Activated CD4-positive, alpha-beta memory T cell treated with anti-CD3 and anti-CD28 coated beads, Interleukin-2, amount 10 ng/mL, durations not matched to agents 7 days and 5 days (primary cell): ENCODE measurements at places on chromosomes 13 and 19. TPM values are rescaled to one million over a fixed set of nuclear protein-coding genes. Genes with fewer than 3 reads are reported as not detected.

DNA sequence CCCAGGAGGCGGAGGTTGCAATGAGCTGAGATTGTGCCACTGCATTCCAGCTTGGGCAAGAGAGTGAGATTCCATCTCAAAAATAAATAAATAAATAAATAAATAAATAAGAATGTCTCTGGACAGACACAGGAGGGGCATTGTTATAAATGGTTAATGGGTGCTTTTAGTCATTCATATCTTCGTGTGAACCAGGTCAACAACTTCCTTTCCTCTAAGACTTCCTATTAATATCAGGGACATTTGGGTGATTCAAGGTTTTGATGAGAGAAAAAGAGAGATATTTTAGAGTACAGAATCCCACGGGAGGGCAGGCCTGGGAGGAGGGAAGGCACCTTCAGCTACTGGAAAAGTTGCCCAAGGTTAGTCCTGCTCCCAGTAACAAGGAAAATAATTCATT is 23.9 kb downstream of the DHRS12 start:
- no peaks in the 10 kb centered on the region for H3K36me3 ChIP-seq
- no peaks in the 10 kb centered on the region for H3K27me3 ChIP-seq
- H3K27ac ChIP-seq, result no peak overlapping the region

DNA sequence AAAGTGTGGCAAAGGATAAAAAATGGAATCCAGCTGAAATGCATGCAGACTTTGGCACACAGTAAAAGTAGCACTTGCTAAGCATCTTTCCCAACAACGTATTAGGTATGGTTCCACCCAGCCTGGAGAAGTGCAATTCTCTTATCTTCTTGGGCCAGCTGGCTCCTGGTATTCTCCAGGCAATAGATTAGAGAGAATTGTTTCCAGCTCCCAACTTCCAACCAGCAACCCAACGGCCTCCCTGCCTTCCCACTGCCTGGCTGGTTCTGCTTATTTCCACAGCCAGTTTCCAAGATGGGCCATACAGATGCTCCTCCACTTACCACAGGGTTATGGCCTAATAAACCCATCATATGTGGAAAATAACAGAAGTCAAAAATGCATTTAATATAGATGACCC is 133.4 kb downstream of the OXGR1 start:
- DNase-seq, result no peak
- no peak overlapping the region for H3K4me3 ChIP-seq
- H3K4me1 ChIP-seq, result no peaks in the 10 kb centered on the region
- no peaks in the 10 kb centered on the region for H3K27me3 ChIP-seq

GRCh38 chr19:55176076-55176475 is 4.0 kb downstream of the SYT5 start:
- no peaks in the 10 kb centered on the region for H3K36me3 ChIP-seq
- no peak overlapping the region for H3K27ac ChIP-seq
- DNase-seq, result no peak
- H3K4me3 ChIP-seq, result no peak overlapping the region
- peaks cover 43% of the 10 kb centered on the region for H3K4me1 ChIP-seq
- peaks cover 59% of the 10 kb centered on the region for H3K27me3 ChIP-seq

MBD3L3 gene
- not detected for total RNA-seq
